ENCODE measurements at places on chromosomes 12 and 14. TPM values are rescaled to one million over a fixed set of nuclear protein-coding genes. Genes with fewer than 3 reads are reported as not detected.

DNA sequence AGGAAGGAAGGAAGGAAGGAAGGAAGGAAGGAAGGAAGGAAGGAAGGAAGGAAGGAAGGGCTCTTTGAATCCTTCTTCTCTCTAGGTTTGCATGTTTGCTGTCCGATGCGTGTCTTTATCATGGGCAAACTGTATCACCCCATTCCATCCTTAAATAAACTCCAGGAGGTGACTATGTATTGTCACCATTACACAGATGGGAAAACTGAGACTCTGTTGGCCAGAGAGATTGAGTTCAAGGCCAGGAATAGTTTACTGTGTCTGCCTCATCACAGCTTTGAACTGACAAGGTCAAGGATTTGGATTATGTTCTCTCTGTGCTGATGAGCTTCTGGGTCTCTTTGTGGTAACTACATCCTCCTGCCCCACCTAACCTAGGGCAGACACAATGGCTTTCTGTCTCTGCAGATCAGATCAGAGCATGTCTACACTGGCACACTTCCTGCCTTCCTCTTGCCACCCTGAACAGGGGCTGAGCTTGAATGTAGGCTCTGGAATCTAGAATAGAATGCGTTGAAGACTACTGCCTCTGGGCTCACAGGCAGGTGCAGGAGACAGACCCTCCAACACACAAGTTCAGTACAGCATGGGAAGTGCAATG, 78.9 kb upstream of the MAP1LC3B2 start:
- DNase-seq, result no peak

GRCh38 chr14:92603309-92604242, 90.0 kb downstream of the RIN3 start:
- no peak for DNase-seq

The LIN7A gene
- 1.5 TPM for total RNA-seq

The LRP1 gene
- total RNA-seq, result 56.2 TPM

Data from pancreas (tissue), 10 donors.